Activated T-cell treated with anti-CD3 and anti-CD28 coated beads, Interleukin-2, amount 50 U/mL, for 72 hours (primary cell): ENCODE measurements at places on chromosomes 16 and 17. TPM values are rescaled to one million over a fixed set of nuclear protein-coding genes. Genes with fewer than 3 reads are reported as not detected.
A peak's percentile ranks its signal among the peaks of the same experiment; 100 is the strongest.

Gene ICAM2
- 55.7 TPM for total RNA-seq

Gene KRT32
- total RNA-seq: not detected

Gene DBNDD1
- 1.4 TPM for total RNA-seq

Gene RGS11
- 0.19 TPM for total RNA-seq

Gene AATK
- 0.81 TPM for total RNA-seq

Gene RND2
- total RNA-seq: not detected

DNA sequence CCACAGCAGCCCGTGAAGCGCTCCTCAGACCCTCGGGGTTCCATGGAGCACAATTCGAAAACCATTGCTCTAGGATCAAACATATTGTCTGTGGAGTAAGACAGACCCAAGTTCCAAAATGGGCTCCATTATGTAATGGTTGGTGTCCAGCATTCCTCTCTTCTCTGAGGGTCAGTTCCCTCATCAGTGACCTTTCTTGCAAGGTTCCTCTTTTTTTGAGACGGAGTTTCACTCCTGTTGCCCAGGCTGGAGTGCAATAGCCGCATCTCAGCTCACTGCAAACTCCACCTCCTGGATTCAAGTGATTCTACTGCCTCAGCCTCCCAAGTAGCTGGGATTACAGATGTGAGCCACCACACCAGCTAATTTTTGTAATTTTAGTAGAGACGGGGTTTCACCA is 28.4 kb downstream of the PLXDC1 start:
- H3K27ac ChIP-seq: no peak overlapping the region
- no peak for DNase-seq
- no peaks in the 10 kb centered on the region for H3K4me1 ChIP-seq
- H3K27me3 ChIP-seq: no peaks in the 10 kb centered on the region
- H3K36me3 ChIP-seq: no peaks in the 10 kb centered on the region

- no peak overlapping the region for H3K27ac ChIP-seq
- no peaks in the 10 kb centered on the region for H3K27me3 ChIP-seq
- H3K36me3 ChIP-seq: no peaks in the 10 kb centered on the region
- no peak for DNase-seq
- H3K4me1 ChIP-seq: no peaks in the 10 kb centered on the region
Observed at GRCh38 chr17:30550512-30551273, 73.5 kb downstream of the GOSR1 start.

GRCh38 chr16:51148678-51149228 is 2.3 kb downstream of the SALL1 start:
- no peak overlapping the region for H3K27ac ChIP-seq
- peaks cover 44% of the 10 kb centered on the region for H3K27me3 ChIP-seq

GRCh38 chr17:18963126-18964017 is 11.4 kb downstream of the SLC5A10 start:
- DNase-seq: peak; percentile 27
- H3K4me3 ChIP-seq: no peak overlapping the region
- H3K27me3 ChIP-seq: no peaks in the 10 kb centered on the region
- no peak overlapping the region for H3K27ac ChIP-seq
- no peaks in the 10 kb centered on the region for H3K36me3 ChIP-seq

DNA sequence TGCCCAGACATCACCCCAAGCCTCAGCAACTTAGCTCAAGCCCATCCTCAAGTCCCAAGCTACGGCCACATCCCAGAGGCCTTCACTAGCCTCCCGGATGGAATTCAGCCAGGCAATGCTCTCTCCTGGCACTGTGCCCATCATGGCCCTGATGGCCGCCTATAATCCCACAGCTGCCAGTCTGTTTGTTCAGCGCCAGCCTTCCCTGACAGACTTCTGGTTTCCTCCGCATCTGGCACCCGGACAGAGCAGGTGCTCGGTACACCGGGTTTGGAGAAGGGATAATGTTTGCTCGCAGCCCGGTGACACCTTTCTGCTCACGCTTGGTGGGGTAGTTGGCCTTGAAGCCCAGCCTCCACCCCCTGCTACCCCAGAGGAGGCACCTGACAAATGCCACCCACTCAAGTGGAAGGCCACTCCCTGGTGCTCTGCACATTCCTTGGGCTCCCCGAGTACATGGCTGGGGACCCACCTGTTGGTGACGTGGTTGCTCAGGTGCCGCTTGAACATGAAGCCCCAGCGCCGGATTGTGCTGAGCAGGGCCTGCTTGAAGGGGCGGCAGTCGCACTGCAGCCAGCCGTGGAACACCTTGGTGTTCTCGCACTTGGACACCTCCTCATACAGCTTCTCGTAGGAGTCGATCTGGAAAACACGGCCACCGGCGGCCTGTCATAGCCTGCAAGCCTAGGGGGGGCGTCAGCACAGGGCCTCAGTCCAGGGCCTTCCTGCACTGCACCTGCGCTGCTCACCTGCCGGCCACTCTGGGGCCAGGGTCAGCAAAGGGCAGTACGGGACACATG is 47.1 kb downstream of the DNAH17 start:
- DNase-seq: no peak
- H3K4me3 ChIP-seq: no peak overlapping the region

DNA sequence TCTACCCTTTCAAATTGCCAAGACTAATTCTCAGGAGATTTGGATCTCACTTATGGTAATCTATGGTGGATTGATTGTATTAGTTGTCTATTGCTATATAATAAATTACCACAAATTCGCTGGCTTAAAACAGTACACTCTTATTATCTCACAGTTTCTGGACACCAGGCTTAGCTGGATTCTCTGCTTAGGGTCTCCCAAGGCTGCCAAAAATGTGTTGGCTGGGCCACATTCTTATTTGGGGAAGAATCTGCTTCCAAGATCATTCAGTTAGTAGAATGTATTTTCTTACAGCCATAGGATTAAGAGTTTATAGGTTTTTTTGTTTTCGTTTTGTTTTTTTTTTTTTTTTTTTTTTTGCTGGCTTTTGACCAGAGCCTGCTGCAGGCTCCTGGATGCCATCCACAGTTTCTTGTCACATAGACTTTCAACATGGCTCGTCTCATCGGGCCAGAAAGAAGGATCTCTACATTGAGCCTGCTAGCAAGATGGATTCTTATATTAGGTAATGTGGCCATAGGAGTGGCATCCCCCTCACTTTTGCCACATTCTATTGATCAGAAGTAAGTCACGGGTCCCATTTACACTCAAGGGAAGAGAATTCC is 415.3 kb downstream of the KIF2B start:
- H3K4me3 ChIP-seq: no peak overlapping the region
- no peaks in the 10 kb centered on the region for H3K27me3 ChIP-seq
- no peak for DNase-seq
- H3K4me1 ChIP-seq: no peaks in the 10 kb centered on the region
- no peak overlapping the region for H3K27ac ChIP-seq

DNA sequence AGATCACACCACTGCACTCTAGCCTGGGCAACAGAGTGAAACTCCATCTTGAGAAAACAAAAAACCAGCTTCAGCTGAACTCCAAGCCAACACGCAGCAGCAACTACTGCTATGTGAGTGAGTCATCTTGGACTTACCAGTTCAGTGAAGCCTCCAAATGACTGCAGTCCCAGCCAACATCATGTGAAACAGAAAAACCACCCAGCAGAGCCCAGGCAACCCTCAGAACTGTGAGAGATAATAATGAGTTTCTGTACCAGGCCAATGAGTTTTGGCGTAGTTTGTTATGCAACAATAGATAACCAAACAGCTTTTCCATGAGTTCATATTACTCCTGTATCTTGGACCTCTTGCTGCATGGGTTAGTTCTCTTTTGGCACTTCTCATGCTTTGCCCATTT is 23.3 kb downstream of the PHF12 start:
- H3K36me3 ChIP-seq: peaks cover 39% of the 10 kb centered on the region
- no peaks in the 10 kb centered on the region for H3K27me3 ChIP-seq
- peak; percentile 39 for DNase-seq
- no peak overlapping the region for H3K27ac ChIP-seq

- H3K4me1 ChIP-seq: no peaks in the 10 kb centered on the region
- no peak overlapping the region for H3K4me3 ChIP-seq
- no peak for DNase-seq
- no peak overlapping the region for H3K27ac ChIP-seq
Observed at GRCh38 chr17:77723909-77724875, 234.3 kb upstream of the TNRC6C start.

- no peak for DNase-seq
- no peak overlapping the region for H3K27ac ChIP-seq
- H3K4me1 ChIP-seq: peaks cover 6% of the 10 kb centered on the region
- H3K36me3 ChIP-seq: no peaks in the 10 kb centered on the region
- H3K4me3 ChIP-seq: no peak overlapping the region
Observed at GRCh38 chr17:10156948-10157607, 41.3 kb downstream of the GAS7 start.
